ENCODE measurements at places on chromosomes 11 and 22.

- DNase-seq, result no peak
Observed at GRCh38 chr11:105935791-105936190, 86.2 kb downstream of the MSANTD4 start.

GRCh38 chr22:26671317-26672059 is 14.1 kb downstream of the MIAT start:
- DNase-seq, result peak; percentile 51

GRCh38 chr11:25710975-25711374 is 621.0 kb upstream of the ANO3 start:
- no peak for DNase-seq

DNA sequence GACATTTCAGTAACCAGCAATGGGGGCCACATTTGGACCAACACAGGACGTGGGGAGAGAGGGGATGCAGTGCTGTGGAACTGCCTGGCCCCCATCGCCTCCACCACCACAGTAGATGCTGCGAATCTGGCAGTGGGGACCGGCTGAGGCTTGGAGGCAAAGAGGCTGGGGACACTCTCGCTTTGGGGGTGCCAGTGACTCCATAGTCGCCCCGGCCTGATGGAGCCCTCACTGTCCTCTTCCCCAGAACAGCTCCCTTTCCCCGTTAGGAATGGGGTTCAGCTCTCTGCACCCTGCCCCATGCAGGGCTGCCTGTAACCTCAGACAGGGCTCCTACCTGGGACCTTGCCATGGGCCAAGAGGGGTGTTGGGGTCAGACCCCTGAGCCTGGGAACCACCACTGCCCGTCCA is 1.8 kb upstream of the MUC2 start:
- no peak for DNase-seq

GRCh38 chr22:44137415-44137814 is 43.3 kb upstream of the PARVG start:
- DNase-seq, result no peak

DNA sequence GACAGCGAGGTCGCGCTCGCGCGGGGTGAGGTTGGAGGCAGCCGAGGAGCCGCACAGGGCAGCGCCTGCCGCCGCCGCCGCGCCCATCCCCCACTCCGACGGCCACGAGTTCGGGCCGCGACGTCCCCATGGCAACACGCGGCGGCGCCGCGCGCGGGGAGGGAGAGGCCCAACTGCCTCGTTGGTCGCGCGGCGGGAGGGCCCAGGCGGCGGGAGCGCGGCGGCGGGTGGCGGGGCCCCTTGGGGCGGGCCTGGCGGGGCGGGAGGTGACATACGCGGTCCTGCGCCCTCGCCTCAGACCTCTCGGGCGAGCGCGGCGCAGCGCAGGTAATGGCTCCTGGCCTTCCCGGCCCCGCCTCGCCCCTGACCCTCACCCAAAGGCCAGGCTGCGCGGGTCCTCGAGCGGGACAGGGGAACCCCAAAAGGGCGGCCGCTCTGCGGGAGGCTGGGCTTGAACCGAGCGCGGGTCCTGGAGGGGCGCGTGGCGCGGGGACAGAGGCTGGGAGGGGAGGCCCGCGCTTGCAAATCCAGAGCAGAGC is at the start of gene DEUP1:
Gene DEUP1 (plus strand): TSS at position 297 of the 539 bp plus-strand sequence. CDS start 1,518 bp downstream, outside the sequence.
- DNase-seq, result no peak

- DNase-seq, result no peak
Observed at GRCh38 chr11:106131998-106132397, 54.5 kb downstream of the AASDHPPT start.

GRCh38 chr11:130865774-130866114 is 50.5 kb downstream of the SNX19 start:
- DNase-seq, result no peak

- DNase-seq, result peak; percentile 91
Observed at GRCh38 chr22:19730655-19731360, 7.5 kb downstream of the GP1BB start.

Measured in GM10248 (cell line).